ENCODE measurements at places on chromosomes 2 and 18.

GRCh38 chr2:43190311-43191052 is 35.9 kb downstream of the ZFP36L2 start:
- no peak for DNase-seq

DNA sequence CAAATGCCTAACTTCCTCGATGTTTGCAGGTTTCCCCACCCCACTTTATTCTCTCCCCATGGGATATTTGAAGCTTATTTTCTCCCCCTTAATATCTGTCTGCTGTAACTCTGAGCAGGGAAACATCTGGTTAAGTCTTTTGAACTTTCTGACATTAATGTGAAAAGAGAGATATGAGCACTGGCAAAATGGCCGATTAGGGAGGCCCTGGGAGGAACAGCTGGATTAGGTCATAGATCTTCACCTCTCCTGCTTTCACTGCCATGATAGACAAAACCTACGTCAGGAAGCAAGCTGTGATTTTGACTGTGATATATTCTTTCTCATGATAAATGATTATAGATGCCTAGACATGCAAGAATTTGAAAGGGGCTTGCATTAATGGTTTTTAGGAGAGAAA is 43.6 kb downstream of the LYPD6B start:
- no peak for DNase-seq

- DNase-seq, result no peak
These were observed 17.3 kb downstream of the TWIST2 start for GRCh38 chr2:238865015-238865719.

DNA sequence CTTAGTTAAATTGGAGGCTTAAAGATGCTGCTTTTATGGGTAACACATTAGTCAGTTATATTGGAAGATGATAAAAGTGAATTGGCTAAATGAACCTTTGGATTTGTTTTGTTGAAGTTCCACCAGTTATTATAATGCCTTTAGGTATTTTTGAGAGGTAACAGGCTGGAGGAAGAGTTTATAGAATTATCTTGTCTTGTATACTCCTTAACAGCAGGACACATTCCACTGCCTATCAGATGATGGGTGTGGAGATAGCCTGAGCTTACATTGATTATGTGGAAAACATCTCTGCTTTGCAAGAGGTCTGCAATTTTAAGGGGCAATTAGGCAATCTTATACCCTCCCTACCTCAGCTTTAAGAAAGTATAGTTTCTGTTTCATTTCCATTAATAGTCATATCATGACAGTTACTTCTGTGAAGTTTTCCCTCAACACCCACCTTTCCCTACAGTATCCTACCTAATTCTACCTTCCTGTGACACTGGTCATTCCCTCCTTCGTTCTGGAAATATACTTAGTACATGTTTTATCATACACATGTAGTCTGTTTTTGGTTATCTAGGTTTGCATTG is 403.7 kb upstream of the SPRED2 start:
- no peak for DNase-seq

DNA sequence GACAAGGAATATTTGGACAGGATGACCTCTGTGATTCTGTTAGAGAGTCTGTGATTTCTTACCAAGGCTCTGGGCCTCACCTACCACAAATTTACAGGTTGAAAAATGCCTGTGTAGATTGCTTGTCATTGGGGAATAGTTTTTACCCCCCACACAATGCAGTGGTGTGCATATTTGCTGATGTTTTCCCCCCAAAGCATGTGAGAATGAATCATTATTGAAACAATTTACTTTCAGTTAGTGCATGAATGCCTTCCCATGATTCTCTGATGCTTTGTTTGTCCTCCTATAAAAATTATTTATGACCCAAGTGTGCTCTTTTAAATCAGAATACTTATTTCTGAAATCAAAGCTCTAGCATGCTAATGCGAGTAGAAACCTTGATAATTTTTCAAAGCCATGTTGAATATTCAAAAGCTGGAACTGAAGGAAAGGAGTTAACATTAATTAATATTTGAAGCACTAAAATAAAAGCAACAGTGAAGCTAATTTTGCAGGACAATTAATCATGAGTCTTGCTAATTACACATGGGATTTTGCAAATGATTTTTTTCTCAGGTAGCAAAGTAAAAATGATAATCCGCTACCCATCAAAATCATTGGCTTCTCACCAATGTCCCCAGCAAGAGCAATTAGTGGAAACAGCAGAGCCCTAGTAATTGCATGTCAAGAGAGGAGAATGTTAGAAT is 361.2 kb upstream of the HNRNPA3 start:
- DNase-seq, result no peak

- no peak for DNase-seq
These were observed 140.5 kb downstream of the ST6GAL2 start for GRCh38 chr2:106745468-106745867.

DNA sequence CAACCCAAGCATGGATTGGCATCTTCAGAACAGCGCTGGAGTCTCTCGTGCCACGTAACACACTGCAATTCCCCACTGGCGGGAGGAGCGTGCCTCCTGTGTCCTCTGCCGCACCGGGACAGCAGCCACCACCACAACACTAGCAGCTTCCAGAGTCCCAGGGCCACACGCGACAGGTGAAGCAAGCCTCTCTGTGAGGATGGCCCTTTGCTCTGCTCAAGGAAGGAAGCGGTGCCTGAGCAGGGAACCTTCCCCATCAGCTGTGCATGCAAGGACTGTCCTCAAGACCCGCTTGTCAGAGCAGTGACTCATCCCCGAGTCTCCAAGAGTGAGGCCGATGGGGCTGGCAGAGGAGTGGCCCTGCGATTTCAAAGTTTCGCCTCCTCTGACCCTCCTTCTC is 44.0 kb downstream of the TTC32 start:
- no peak for DNase-seq

DNA sequence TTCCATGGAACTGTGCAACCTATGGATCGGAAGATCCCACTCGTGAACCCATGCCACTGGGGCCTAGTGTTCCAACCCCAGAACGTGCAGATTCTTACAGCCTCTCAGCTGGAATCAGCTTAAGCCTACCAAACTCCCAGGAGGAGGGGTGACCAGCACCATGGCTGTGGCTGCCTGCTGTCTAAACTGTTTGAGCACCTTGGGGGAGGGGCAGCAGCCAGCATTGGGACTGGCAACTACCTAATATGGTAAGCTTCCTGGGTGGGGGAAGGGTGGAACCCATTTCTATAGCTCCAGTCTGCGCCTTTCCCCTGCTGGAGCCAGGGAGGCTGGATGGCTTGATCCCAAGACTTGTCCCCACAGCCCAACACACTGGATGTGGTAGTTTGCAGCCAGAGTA is 10.7 kb upstream of the POLE4 start:
- no peak for DNase-seq

- DNase-seq, result no peak
These were observed 35.8 kb downstream of the TSN start for GRCh38 chr2:121791290-121791689.

DNA sequence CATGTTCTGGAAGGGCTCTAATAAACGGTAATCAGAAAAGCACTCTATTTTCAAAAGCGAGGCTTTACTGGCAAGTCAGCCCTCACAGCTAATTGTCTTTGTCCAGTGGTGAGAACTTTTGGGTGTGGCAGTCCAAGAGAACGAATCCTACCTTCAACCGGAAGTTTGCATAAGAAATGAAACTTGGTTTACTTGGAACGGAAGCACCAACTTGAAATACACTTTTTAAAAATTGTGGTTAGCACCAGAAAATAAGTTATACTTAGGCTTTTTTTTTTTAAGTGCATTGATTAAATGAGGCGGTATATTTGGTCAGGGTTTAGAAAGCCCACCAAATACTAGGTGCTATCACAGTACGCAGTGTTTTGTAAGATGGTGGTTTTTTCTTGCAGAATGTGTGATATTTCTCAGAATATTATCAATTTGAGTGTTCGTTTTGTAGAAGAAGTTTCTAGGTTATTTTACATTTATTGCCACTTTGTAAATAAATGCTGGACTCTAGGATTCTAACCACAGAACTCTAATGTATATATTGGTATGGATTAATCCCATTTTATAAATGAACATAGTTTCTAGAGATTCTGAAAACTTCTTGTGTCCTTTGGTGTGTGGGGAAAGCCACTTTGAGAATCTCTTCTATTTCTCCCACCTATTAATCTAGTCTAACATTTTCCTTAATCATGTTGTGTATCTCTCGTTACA is 1.2 kb downstream of the MYL12A start:
- DNase-seq, result no peak

DNA sequence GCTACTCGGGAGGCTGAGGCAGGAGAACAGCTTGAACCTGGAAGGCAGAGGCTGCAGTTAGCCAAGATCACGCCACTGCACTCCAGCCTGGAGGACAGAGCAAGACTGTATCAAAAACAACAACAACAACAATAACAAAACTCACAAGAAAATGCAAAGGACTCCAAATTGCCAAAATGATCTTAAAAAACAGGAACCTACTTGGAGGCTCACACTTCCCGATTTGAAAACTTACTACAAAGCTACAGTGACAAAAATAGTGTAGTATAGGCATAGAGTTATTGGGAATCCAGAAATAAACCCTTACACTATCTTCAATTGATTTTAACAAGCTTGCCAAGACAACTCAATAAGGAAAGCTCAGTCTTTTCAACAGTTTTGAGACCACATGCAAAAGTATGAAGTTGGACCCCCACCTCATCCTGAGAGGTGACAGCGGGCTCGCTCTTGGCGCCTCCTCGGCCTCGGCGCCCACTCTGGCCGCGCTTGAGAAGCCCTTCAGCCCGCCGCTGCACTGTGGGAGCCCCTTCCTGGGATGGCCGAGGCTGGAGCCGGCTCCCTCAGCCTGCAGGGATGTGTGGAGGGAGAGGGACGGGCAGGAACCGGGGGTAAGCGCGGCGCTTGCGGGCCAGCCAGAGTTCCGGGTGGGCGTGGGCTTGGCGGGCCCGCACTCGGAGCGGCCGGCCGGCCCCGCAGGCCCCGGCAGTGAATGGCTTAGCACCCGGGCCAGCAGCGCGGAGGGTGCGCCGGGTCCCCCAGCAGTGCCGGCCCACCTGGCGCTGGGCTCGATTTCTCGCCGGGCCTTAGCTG is 18.3 kb upstream of the ACVR2A start:
- DNase-seq, result no peak

- DNase-seq, result no peak
These were observed 42.1 kb downstream of the DIPK1C start for GRCh38 chr18:74414953-74415515.

DNA sequence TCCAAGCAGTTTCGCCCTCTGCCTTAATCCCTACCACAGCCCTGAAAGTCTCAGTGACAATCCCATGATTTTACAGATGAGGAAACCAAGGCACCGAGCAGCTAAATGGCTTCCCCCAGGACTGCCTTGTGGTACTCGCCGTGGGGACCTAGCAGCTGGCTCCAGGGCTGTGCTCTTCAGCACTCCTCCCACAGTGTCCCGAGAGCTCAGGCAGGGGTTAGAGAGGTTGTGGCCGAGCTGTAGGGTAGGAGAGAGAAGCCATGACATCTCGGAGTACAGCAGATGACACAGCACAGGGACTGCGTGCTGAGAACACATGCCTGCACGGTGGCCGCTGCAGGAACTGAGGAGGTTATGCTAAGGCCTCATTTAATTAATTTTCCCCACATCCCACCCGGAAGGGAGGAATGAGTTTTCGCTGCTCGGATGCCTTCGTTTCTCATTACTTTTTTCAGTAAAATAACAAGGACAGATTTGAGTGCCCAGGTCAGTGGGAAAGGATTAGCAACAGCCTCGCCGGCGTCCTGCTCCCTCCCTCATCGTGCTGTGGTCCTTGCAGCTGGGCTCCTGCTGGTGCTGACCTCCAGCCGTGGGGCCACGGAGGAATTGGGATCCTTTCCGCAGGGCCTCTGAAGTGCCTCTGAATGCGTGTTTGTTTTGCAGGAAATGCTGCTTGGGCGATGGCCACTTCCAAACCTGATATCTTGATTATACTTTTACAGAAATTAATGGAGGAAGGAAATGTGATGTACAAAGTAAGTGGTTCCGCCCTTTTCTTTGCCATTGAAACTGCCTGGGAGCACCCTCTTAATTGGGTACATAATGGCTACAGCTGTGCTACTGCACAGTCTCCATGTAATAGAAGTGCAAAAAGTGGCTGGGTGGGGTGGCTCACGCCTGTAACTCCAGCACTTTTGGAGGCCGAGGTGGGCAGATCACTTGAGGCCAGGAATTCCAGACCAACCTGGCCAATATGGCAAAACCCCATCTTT is 61.2 kb downstream of the WDSUB1 start:
- DNase-seq, result no peak

GRCh38 chr2:215692387-215693079 is 256.7 kb upstream of the FN1 start:
- DNase-seq, result no peak

DNA sequence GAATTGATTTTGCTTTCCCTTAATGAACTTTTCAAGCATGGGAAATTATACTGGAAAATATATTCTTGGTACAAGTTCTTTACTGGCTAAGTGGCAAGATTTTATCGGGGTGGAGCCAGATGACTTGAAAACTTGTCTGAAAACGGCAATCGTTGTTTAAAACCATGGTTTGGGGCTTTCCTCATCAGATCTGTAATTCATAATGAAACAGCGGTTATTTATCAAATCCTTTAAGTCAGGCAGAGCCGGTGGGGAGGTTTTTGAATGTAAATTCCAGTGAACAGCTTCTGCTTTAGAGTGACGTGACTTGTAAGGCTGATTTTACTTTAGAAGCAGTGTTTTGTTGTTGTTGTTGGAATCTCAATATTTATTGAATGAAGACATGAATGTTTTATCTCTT is 2.6 kb downstream of the SEC11C start:
- DNase-seq, result no peak

DNA sequence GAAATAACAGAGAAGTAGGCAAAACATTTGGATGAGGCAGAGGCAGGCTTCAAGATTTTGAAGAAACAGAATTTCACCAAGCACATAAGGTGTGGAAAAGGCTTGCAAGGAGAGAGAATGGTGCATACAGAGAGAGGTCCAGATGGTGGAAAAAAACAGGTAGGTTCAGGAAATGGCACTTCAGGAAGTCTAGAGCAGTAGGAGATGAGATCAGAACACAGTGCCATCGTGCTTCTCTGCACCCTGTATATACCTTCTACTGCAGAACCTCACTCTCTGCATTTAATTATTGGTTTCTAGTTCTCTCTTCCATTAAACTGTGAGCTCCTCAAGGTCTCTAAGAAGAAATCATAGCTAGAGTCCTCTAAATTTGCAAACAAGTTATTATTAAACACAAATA is 2.4 kb downstream of the PAIP2B start:
- no peak for DNase-seq

DNA sequence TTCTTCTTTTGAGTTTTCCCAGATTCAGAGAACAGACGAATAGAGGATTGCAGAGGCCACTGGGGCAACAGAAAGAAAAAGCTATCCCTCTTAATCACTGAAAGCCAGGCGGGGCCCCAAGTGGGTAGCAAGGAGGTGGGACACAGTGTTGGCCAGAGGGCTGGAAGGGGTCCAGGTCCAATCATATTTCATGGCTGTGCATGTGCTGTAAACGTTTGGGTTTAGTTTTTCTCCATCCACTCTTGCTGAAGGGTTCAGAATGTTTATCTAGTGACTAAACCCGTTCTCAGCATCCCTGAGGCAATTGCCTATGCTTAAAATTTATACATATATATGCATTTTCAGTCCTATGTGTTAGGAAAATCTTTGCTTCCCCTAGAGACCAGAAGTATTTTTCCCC is 99.4 kb upstream of the EPHA4 start:
- DNase-seq, result no peak

- no peak for DNase-seq
These were observed 7.5 kb downstream of the NPPC start for GRCh38 chr2:231918501-231919330.
